Endothelial cell of umbilical vein (primary cell): ENCODE measurements at places on chromosomes 7 and 10. TPM values are rescaled to one million over a fixed set of nuclear protein-coding genes. Genes with fewer than 3 reads are reported as not detected.
A peak's percentile ranks its signal among the peaks of the same experiment; 100 is the strongest.

DNA sequence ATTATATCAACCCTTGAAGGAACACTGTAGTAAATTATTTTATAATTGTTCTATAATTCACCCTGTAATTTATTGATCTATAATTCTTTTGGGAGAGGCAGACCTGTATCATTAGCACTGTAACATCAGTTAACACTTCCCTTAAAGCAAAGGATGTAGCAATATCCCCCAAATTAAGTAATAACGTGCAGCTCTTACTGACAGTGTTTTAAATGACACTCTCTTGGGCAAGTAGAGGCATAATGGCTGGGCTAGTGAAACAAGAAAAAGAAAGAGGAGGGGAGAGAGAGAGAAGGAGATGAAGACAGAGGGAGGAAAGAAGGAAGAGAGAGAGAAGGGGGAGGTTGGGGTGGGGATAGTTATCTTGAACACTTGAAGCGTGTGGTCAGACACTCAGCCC lies 161.0 kb upstream of the RNF32 start:
- no peaks in the 10 kb centered on the region for H3K27me3 ChIP-seq
- no peak overlapping the region for H3K4me3 ChIP-seq
- H3K27ac ChIP-seq: no peak overlapping the region
- H3K4me1 ChIP-seq: no peaks in the 10 kb centered on the region

DNA sequence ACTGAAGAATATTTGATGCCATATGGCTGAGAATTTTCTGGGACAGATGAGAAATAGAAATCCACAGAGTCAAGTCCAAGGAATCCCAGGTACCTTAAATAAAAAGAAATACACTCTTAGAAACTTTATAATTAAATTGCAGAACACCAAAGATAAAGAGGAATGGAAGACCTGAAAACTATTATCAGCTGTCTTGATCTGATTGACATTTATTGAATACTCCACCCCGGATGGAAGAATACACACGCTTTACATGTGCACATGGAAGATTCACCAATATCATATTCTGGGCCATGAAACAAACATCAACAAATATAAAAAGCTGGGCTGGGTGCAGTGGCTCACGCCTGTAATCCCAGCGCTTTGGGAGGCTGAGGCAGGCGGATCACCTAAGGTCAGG lies 81.6 kb downstream of the EXOC6 start:
- peaks cover 28% of the 10 kb centered on the region for H3K36me3 ChIP-seq
- H3K27me3 ChIP-seq: no peaks in the 10 kb centered on the region
- DNase-seq: no peak

GRCh38 chr10:73113551-73113950 lies 3.3 kb downstream of the NUDT13 start:
- H3K4me3 ChIP-seq: no peak overlapping the region
- H3K27ac ChIP-seq: no peak overlapping the region
- H3K36me3 ChIP-seq: no peaks in the 10 kb centered on the region
- H3K27me3 ChIP-seq: no peaks in the 10 kb centered on the region

DNA sequence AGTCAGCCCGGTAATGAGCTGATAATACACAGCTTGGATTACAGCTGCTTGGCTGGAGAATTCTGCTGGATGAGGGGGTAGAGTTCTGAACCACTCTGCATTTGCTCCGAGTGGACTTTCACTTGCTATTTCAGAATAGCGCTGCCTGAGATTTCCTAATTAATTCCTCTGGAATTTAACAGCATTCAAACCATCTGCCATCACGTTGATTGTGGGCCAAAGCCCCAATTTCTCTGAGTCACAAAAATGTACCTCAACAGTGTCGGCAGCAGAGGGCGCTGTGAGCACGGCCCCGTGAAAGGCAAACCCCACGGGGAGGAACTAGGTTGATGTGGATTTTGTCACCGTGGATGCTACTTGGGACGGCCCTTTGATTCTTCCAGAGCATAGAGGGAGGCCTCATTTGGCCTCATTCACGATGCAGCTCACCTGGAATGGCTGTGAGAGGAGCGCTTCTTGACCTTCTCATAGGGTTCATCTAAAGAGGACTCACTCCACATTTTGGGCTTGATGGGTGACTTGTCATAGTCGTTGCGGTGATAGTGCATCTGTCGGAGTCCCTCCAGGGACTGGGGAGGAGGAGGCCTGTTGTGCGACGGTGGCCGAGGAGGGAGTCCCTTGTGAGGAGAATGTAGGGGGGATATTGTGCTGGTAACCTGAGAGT lies 73.3 kb downstream of the PRPF18 start:
- H3K27me3 ChIP-seq: no peaks in the 10 kb centered on the region
- H3K4me3 ChIP-seq: no peak overlapping the region
- peak overlapping the region; percentile 16 for H3K27ac ChIP-seq

The SYPL1 gene
- total RNA-seq: 66.6 and 67.1 TPM in 2 replicates
